ENCODE measurements at places on chromosomes 6 and 20.

DNA sequence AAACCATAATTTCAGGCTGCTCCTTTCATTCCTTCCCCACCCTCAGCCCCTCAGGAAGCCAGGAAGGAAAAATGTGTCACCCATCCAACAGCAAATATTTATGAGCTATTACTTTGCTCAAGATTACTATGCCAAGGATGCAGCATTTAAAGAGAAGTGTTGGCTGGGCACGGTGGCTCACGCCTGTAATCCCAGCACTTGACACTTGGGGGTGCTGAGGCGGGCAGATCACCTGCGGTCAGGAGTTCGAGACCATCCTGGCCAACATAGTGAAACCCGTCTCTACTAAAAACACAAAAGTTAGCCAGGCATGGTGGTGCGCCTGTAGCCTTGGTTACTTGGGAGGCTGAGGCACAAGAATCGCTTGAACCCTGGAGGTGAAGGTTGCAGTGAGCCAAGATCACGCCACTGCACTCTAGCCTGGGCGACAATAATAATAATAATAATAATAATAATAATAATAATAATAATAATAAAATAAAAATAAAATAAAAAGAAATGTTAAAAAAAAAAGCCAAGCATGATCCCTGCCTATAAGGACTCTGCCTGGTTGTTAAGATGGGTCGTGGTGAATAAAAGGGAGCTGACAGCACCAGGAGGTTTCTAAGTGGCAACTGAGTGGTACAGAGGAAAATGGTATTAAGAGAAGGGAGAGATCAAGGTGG is 20.5 kb upstream of the TIAM2 start:
- no peak overlapping the region for H3K4me3 ChIP-seq
- peaks cover 3% of the 10 kb centered on the region for H3K4me1 ChIP-seq
- H3K27ac ChIP-seq: no peak overlapping the region
- DNase-seq: no peak
- no peaks in the 10 kb centered on the region for H3K27me3 ChIP-seq

GRCh38 chr20:23047738-23048214 is 1.7 kb downstream of the THBD start:
- no peaks in the 10 kb centered on the region for H3K36me3 ChIP-seq
- DNase-seq: no peak
- no peak overlapping the region for H3K4me3 ChIP-seq
- H3K27ac ChIP-seq: no peak overlapping the region
- H3K4me1 ChIP-seq: peaks cover 2% of the 10 kb centered on the region
- peaks cover 41% of the 10 kb centered on the region for H3K27me3 ChIP-seq

GRCh38 chr20:44941120-44941691 is 19.0 kb downstream of the TOMM34 start:
- DNase-seq: no peak
- H3K27me3 ChIP-seq: no peaks in the 10 kb centered on the region
- H3K4me1 ChIP-seq: no peaks in the 10 kb centered on the region

DNA sequence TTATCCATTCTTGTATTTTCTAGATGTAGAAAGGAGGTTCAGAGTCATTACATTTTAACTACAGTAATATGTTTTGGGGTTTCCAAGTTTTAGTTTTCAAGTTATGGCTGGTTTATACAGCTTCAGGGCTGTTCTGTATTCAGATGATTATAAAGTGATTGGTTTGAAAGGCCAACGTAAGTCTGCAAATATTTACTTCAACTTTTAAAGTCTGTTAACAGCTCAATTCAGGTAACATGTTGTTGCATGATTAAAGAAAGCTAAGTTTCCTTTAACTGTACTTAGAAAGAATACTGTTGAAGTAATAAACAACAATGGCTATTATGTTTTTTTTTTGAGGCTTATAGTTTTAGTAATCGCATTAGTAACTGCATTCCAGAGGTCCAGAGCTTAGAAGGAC is 22.8 kb upstream of the GCLC start:
- H3K27ac ChIP-seq: no peak overlapping the region
- H3K36me3 ChIP-seq: no peaks in the 10 kb centered on the region
- peaks cover 14% of the 10 kb centered on the region for H3K27me3 ChIP-seq
- H3K4me3 ChIP-seq: no peak overlapping the region
- DNase-seq: no peak
- no peaks in the 10 kb centered on the region for H3K4me1 ChIP-seq

DNA sequence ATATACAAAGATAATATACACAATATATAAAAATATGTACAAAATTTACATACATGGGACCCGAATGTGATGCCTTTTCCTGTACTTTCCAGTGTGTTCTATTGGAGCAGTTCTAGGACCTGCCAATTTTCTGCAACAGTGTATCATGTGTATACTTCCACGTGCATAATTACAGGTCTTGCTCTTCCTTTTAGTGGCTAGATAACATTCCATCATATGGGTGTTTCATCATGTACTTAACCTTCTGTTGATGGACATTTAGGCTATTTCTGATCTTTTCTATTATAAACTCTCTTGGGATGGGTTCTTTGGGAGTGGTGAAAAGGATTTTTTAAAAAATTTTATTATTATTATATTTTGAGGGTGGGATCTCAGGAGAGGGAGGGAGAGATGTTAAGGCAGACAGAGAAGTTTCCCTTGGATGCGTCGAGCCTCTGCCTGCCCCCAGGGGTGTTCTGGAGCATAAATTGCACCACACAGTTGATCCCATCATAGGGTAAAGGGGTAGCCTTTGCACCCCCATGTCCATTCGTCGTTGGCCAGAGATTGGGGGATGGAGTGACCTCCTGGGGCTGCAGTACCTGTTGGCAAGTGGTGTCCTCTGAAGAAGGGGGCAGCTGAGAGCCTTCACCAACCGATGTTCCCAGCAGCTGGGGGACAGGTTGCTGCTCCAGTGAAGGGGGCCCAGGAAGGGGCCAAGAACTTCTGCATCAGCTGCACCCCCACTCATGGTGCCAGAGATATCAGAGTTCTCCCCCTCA is 110.3 kb downstream of the TOX2 start:
- no peak for DNase-seq
- H3K4me1 ChIP-seq: peaks cover 1% of the 10 kb centered on the region
- no peak overlapping the region for H3K27ac ChIP-seq
- H3K36me3 ChIP-seq: no peaks in the 10 kb centered on the region

GRCh38 chr20:35020108-35020928 is 64.7 kb downstream of the MYH7B start:
- peaks cover 4% of the 10 kb centered on the region for H3K4me1 ChIP-seq
- no peaks in the 10 kb centered on the region for H3K27me3 ChIP-seq
- H3K4me3 ChIP-seq: no peak overlapping the region
- DNase-seq: no peak
- peaks cover 84% of the 10 kb centered on the region for H3K36me3 ChIP-seq

GRCh38 chr6:105112577-105112976 is 67.2 kb downstream of the POPDC3 start:
- no peaks in the 10 kb centered on the region for H3K4me1 ChIP-seq
- DNase-seq: no peak
- no peak overlapping the region for H3K4me3 ChIP-seq

GRCh38 chr6:91786474-91787184 is 1199.8 kb upstream of the MAP3K7 start:
- H3K4me3 ChIP-seq: no peak overlapping the region
- no peak for DNase-seq
- no peaks in the 10 kb centered on the region for H3K4me1 ChIP-seq
- no peak overlapping the region for H3K27ac ChIP-seq

DNA sequence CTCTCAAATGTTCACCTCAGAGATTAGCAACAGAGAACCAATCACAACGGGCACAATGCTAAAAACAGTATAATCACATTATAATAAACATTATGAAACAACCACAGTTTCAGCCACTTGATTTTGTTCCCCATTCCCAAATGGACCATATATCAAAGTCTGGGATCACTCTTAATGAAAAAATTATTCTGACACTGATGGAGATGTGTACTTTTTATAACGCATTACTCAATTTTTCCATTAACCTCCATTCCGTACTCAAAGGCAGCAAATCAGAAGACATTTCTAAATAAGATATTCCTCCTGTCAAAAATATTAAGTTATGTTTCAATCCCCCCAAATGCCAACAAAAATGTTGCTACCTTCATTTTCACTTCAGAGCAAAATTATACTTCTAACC is 2.8 kb downstream of the CPNE1 start:
- H3K27ac ChIP-seq: peak overlapping the region; percentile 38
- H3K36me3 ChIP-seq: peaks cover 28% of the 10 kb centered on the region
- H3K4me3 ChIP-seq: peak overlapping the region; percentile 94
- DNase-seq: no peak
- H3K4me1 ChIP-seq: peaks cover 72% of the 10 kb centered on the region
- no peaks in the 10 kb centered on the region for H3K27me3 ChIP-seq

DNA sequence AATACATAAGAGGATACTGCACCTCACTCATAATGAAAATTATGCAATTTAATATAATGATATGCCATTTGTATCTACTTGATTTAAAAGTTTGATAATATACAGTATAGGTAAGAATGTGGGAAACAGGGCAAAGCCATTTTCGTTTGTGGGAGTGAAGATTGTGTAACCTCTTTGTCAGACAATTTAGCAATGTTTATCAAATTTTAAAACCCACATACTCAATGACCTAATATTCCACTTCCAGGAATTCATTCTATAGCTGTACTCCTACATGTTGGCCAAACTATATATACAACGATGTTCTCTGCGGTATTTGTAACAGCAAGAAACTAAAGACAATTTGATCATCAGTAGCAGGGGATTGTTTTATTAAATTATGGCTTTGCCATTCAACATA is 17.8 kb upstream of the FKBP5 start:
- no peaks in the 10 kb centered on the region for H3K27me3 ChIP-seq
- no peak overlapping the region for H3K27ac ChIP-seq
- no peaks in the 10 kb centered on the region for H3K36me3 ChIP-seq
- H3K4me1 ChIP-seq: no peaks in the 10 kb centered on the region

DNA sequence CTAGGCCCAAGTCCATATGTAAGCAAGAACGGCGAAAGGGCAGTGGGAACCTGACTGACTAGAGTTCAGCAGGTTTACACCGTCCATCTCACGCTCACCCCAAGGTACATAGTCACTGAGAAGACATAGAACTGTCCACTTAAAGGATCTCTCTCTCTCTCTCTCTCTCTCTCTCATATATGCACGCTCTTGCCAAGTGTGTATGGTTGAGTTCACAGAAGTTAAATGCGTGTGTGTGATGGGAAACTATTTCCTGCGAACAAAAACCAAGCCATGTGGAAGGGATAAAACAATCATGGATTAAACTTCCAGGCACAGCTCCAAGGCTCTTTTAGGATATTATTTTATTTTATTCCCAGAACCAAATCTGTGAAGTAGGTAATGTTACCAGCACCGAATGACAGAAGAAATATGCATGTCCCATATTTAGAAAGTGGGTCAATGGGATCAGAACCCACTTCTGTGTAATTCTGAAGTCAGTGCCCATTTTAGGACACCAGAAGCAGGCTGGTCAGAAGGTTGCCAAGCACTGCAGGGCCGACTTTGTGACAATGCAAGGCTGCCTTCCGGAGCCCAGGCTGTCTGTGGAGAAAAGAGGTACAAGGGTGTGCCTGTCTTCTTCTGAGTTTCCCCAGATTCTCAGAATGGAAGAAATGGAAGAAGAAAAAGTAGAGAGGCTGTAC is 49.2 kb upstream of the MAP7 start:
- H3K4me1 ChIP-seq: peaks cover 12% of the 10 kb centered on the region
- DNase-seq: no peak
- peaks cover 74% of the 10 kb centered on the region for H3K36me3 ChIP-seq
- no peak overlapping the region for H3K4me3 ChIP-seq
- no peaks in the 10 kb centered on the region for H3K27me3 ChIP-seq

DNA sequence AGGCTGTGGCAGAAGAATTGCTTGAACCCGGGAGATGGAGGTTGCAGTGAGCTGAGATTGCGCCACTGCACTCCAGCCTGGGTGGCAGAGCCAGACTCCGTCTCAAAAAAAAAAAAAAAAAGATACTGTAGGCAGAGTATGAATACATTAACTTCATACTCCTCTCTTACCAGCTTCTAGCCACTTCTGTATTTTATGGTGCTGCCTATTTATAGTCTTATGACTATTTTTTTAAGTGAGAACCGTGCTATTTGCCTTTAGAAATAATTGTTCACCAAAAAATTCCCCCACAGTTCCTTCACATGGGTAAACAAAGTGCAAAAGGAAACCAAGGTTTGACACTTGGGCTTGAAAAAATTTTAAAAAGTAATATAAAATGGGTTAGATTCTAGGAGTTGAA is 1.5 kb upstream of the SNRNP48 start:
- H3K36me3 ChIP-seq: peaks cover 12% of the 10 kb centered on the region
- DNase-seq: no peak
- no peak overlapping the region for H3K4me3 ChIP-seq
- no peak overlapping the region for H3K27ac ChIP-seq
- peaks cover 1% of the 10 kb centered on the region for H3K27me3 ChIP-seq

DNA sequence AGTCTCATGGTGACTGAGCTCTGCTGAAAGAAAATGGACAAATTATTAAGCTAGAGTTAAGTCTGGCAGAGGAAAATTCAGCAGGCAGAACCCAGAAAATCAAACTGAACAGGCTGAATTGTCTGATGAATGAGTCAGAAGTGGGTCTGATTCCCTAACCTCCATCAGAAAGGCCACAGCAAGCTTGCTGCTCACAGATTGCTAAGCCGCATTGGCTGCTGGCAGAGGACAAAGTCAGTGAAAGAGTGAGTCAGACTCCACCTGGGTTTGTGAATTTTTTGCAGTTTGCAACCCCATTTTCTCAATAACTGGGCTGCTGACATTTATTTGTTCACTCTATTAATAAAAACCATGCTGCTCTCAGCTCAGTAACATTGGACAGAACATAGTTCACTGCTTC is 191.3 kb downstream of the EPM2A start:
- no peak overlapping the region for H3K27ac ChIP-seq
- no peak overlapping the region for H3K4me3 ChIP-seq
- no peak for DNase-seq
- no peaks in the 10 kb centered on the region for H3K36me3 ChIP-seq
- H3K4me1 ChIP-seq: no peaks in the 10 kb centered on the region

- no peaks in the 10 kb centered on the region for H3K27me3 ChIP-seq
- no peaks in the 10 kb centered on the region for H3K36me3 ChIP-seq
- H3K27ac ChIP-seq: no peak overlapping the region
- DNase-seq: no peak
Measured at GRCh38 chr6:64249115-64249514, 613.5 kb downstream of the PHF3 start.

DNA sequence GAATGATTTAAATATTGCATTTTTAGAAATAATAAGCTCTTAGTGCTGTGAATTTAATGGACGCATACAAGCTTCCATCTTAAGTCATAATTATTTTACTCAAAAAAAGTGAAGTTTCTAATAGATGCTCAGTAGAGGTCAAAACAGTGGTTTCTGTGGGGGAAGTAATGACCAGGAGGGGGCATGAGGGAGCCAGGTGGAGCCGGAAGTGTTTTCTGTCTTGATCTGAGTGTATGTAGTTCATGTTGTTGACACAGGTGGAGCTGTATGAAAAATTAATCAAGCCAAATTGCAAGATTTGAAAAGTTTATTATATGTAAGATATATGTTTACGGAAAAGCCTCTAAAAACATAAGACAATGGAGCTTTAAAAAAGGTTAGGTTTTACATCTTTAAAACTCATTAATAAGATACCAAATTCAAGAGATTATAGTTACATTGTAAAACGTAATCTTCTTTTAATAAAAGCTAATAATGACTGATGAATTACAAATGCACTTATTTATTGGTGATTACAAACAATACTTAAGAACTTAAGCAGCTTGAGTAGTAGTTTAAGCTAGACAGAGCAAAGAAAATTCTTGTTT is 68.0 kb downstream of the PLAGL1 start:
- no peaks in the 10 kb centered on the region for H3K4me1 ChIP-seq
- no peaks in the 10 kb centered on the region for H3K36me3 ChIP-seq
- no peaks in the 10 kb centered on the region for H3K27me3 ChIP-seq
- H3K4me3 ChIP-seq: no peak overlapping the region
- DNase-seq: no peak

- peaks cover 13% of the 10 kb centered on the region for H3K36me3 ChIP-seq
- no peaks in the 10 kb centered on the region for H3K27me3 ChIP-seq
- peak overlapping the region; percentile 100 for H3K27ac ChIP-seq
- DNase-seq: no peak
- H3K4me3 ChIP-seq: peak overlapping the region; percentile 97
Measured at GRCh38 chr6:26056583-26057350, 30.5 kb upstream of the HFE start.

All from activated B cell treated with CpG ODN at 0.5 μM for 24 hours (primary cell).